Aortic smooth muscle cell (primary cell): ENCODE measurements at places on chromosomes 7 and 10. TPM values are rescaled to one million over a fixed set of nuclear protein-coding genes. Genes with fewer than 3 reads are reported as not detected.

Gene SEMA4G
- total RNA-seq: 0.13 and 0.31 TPM in 2 replicates

Gene TCF7L2
- 2.6 and 3.5 TPM in 2 replicates for total RNA-seq

Gene ANKRD30A
- not detected in 2 replicates for total RNA-seq

Gene NPFFR1
- total RNA-seq: under 0.01 TPM in 1 of 2 replicates, not detected in the other

Gene SLC13A4
- 1.6 and 2.3 TPM in 2 replicates for total RNA-seq

Gene BTBD16
- total RNA-seq: 0.31 and 0.40 TPM in 2 replicates

Gene NKX1-2
- not detected in 2 replicates for total RNA-seq

Gene FKBP9
- 318 and 351 TPM in 2 replicates for total RNA-seq

Gene MET
- 18.9 and 34.7 TPM in 2 replicates for total RNA-seq

Gene SMKR1
- total RNA-seq: not detected in 2 replicates

Gene ZCCHC24
- 26.3 and 29.3 TPM in 2 replicates for total RNA-seq

Gene PPP1R3C
- total RNA-seq: 92.1 and 124 TPM in 2 replicates

Gene BPGM
- total RNA-seq: 46.6 and 48.4 TPM in 2 replicates

Gene SPDYE8
- not detected in 2 replicates for total RNA-seq

Gene HKDC1
- 1.4 and 1.7 TPM in 2 replicates for total RNA-seq

Gene TMEM196
- total RNA-seq: not detected in 2 replicates

Gene LBX1
- total RNA-seq: not detected in 2 replicates

Gene CYP2C8
- total RNA-seq: not detected in 2 replicates

Gene CELF2
- 13.3 and 16.6 TPM in 2 replicates for total RNA-seq

Gene ACSL5
- total RNA-seq: 0.92 and 0.93 TPM in 2 replicates

Gene PON1
- total RNA-seq: not detected in 2 replicates

Gene MMP21
- total RNA-seq: not detected in 2 replicates

Gene ATP6V1F
- total RNA-seq: 83.3 and 92.7 TPM in 2 replicates

Gene PRKRIP1
- total RNA-seq: 13.1 and 14.6 TPM in 2 replicates

Gene SPDYE2
- not detected in 2 replicates for total RNA-seq

Gene SEMA3E
- 0.06 and 0.13 TPM in 2 replicates for total RNA-seq

Gene VPS37D
- total RNA-seq: 2.9 and 3.6 TPM in 2 replicates

Gene RBM20
- 0.66 and 1.1 TPM in 2 replicates for total RNA-seq

Gene PITX3
- 0.12 and 0.13 TPM in 2 replicates for total RNA-seq

Gene AMZ1
- 0.12 and 0.40 TPM in 2 replicates for total RNA-seq

Gene TRIL
- total RNA-seq: under 0.01 and 0.12 TPM in 2 replicates

Gene SPDYE16
- 0.06 and 0.13 TPM in 2 replicates for total RNA-seq

Gene CCL24
- not detected in 2 replicates for total RNA-seq

Gene JCAD
- 17.1 and 17.3 TPM in 2 replicates for total RNA-seq

Gene SCART1
- 3.3 TPM in 2 replicates for total RNA-seq

Gene NANOS1
- 1.1 and 1.2 TPM in 2 replicates for total RNA-seq

Gene EEPD1
- 3.2 and 6.9 TPM in 2 replicates for total RNA-seq

Gene GDF2
- total RNA-seq: not detected in 2 replicates

Gene PDCD4
- total RNA-seq: 43.9 and 70.8 TPM in 2 replicates

Gene STK31
- not detected in 2 replicates for total RNA-seq

Gene NEBL
- 0.06 and 0.26 TPM in 2 replicates for total RNA-seq
